CD4-positive, alpha-beta memory T cell (primary cell): ENCODE measurements at places on chromosomes 3 and 15. TPM values are rescaled to one million over a fixed set of nuclear protein-coding genes. Genes with fewer than 3 reads are reported as not detected.

- DNase-seq, result no peak
Observed at GRCh38 chr3:167304077-167304476, 76.0 kb downstream of the ZBBX start.

- no peak for DNase-seq
Observed at GRCh38 chr3:56368846-56369245, 99.4 kb downstream of the ERC2 start.

DNA sequence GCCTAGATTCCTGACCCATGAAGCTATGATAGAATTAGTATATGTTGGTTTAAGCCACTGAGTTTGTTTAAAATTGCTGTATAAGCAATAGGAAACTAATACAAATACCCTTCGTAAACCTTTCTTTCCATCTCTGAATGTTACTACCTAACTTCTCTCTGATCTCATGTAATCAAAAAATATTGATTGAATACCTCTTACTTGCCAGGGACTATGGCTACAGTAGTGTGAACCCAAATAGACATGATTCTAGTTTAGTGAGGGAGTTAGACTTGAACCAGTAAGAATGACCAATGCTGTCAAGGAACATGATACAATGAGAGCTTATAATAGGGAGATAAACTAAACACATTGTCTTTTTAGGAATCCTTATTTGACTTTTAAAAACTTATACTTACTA, 19.4 kb downstream of the STT3B start:
- DNase-seq, result no peak

GRCh38 chr3:194142156-194142910, 6.4 kb downstream of the HES1 start:
- no peak for DNase-seq

Gene FBXL22
- 2.2 TPM for total RNA-seq
